ENCODE measurements at places on chromosomes 7 and 10.

DNA sequence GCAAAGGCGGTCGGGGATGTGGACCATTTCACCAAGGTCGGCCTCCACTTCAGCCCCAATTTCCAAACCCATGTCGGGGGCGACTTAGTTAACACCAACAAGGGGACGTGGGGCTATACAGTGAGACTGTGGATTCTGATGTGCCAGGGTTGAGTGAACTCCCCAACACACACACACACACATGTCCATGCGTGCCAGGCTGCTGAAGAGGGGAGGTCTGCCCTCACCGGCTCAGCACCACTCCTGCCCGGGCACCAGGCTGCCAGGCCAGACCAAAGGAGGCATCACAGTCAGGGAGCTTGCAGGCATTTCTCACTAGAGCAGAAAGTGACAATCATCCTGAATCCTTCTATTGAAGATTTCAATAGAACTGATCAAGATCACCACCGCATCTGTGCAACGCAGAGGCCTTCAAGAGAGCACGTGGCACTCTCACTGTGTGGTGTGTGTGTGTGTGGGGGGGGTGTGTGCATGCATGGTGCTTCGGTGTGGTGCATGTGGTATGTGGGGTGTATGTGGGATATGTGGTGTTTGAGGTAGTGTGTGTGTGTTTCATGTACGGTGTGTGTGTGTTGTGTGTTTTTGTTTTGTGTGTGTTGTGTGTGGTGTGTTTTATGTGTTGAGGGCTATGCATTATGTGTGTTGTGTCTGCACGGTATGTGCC, 403.5 kb upstream of the RNF32 start:
- no peak for DNase-seq

- no peak for DNase-seq
Observed at GRCh38 chr10:95477175-95477520, 84.0 kb downstream of the SORBS1 start.

GRCh38 chr10:27019827-27020226, 80.5 kb downstream of the ANKRD26 start:
- no peak for DNase-seq

GRCh38 chr7:5780801-5781496, 514 bp downstream of the RNF216 start:
- DNase-seq, result no peak

- no peak for DNase-seq
Observed at GRCh38 chr7:28688174-28688573, 270.0 kb downstream of the TRIL start.

GRCh38 chr10:71502190-71502589, 105.5 kb downstream of the CDH23 start:
- no peak for DNase-seq

DNA sequence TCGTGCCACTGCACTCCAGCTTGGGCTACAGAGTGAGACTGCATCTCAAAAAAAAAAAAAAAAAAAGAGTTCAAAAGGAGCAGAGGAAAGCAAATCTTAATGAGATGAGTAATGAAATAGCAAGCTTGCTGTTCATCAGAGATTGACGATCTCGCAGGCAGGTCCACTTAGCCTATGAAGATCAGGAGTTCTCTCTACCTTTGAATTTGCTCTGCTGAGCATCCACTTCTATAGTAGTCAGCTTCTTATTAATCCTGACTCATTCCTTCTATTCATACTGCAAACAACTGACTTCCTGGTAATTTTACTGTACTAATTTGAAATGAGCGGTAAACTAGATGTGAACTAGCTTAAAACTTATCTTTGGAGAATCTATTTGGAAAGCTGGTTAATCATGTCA, 1014.6 kb downstream of the GATA3 start:
- DNase-seq, result no peak

DNA sequence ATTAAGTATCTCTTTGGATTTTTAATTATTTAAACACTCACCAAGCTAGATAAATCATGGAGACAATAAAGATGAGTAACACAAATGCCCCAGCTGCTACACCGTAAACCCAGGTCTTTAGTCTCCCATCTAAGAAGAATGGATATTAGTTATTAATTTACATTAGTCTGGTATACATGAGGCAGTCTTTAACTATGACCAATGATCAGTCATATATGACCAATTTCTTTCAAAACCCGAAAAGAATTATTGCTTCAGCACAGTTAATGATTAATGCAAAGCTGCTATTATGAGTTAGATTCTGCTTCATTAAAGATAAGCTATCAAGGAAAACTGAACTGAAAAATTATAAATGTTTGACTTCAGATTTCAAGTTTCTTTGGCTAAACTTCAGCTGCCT, 402.9 kb downstream of the PHF14 start:
- no peak for DNase-seq

DNA sequence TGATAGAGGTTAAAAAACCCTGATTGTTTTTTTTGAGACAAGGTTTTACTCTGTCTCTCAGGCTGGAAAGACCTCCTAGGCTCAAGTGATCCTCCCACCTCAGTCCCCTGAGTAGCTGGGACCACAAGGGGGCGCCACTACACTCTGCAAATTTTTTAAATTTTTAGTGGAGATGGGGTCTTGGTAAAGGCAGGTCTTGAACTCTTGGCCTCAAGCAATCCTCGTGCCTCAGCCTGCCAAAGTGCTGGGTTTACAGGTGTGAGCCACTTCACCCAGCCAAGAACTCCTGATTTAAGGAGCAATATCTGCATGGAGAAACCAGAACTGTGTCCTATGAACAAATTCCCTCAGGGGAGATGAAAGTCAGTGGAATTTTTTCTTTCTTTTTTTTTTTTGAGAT, 7.3 kb upstream of the KLHDC10 start:
- no peak for DNase-seq

GRCh38 chr7:105639667-105640493, 58.6 kb upstream of the EFCAB10 start:
- no peak for DNase-seq

Measured in non-pigmented ciliary epithelial cell (primary cell).